Activated CD4-positive, alpha-beta T cell treated with anti-CD3 and anti-CD28 coated beads, Interleukin-10, Interleukin-2, amounts not matched to agents 100 ng/mL and 50 ng/mL, durations not matched to agents 16 hours and 8 hours (primary cell): ENCODE measurements at places on chromosomes 1 and 21.

DNA sequence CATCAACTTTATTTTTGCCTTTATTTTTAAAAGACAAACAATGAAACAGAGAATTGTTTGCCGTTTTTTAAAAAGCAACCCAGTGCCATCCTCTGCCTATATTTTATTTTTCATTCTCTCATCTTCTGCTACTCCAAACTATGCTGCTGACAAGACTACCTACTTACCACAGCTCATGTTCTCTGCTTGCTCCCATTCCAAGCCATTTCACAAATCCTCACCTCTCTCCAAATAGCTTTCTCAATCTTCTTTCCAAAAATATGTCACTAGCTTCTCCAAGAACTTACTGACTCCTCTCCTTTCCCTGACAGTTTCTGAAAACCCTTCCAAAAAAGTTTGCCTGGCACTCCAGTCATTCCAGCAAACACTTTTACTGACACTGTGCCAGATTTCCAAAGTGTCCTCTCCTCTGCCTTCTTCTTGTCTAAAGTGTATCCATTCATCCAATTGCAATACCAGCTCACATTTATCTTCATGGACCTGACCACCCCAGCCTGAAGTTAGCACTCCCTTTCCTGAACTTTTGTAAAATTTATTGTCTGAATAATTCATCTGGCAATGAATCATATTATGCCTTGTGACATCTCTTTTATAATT is 766.5 kb upstream of the B3GALT2 start:
- no peak for DNase-seq

- DNase-seq = no peak
These were observed 32.7 kb upstream of the VANGL1 start for GRCh38 chr1:115609021-115609420.

DNA sequence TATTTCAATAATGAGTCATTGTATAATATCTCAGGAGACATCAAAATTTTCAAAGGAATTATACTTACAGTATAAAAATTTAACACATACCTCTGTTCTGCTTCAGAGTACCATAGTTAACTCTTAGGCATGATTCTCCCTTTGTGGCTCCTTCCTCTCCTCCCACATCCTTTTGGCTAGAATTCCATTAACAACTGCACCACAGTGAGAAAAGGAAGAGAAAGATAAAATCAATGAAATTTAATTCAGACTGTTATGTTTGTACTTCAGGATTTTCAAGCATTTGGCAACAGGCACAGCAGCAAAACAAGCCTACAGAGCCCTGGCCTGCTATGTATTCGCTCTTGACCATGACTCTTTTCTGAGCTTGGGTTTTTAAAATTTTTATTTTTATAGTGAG is 57.2 kb upstream of the SGIP1 start:
- DNase-seq = no peak

- DNase-seq = no peak
These were observed 48.1 kb upstream of the EEIG2 start for GRCh38 chr1:108511764-108512163.

DNA sequence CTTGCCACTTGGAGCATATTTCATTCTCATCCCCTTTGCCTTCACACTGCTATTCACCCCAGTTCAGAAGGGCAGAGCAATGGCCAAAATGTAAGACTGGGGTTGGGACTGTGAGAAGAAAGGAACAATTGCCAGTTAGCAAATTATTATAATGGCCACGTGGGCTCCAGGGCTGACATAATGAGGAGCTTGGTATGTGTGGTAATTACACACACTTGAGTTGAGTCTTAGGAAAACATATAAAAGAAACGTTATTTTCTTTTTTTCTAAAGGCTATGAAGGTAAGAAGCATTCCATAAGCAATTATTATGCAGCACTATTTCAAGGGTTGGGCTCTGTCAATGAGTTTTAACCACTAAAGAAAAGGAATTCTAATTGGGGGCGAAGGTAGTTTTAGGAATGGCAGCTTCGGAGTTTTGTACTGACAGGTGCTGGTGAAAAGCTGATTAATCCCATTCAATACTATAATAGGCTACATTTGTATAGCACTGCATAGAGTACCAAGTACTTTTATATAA is 32.5 kb upstream of the BCL10 start:
- no peak for DNase-seq

DNA sequence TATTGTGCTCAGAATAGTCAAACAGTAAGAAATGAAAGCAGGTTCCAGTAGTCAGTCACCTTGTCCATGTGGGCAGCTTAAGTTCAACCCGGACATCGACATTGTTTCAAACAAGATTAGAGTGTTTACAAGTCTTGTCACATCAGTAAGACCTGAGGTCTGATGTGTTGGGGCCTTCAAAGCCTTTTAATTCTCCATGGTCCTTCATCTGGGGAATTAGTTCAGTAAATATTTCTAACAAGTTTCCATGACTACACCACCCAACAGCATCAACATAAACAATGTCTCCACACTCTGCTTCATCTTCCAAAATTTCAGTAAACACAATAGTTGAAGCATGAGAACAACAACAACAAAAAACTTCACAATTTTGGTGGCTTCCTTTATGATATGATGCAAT is 15.1 kb upstream of the ADORA1 start:
- no peak for DNase-seq
